Stimulated activated CD4-positive, alpha-beta T cell treated with anti-CD3 and anti-CD28 coated beads, Interleukin-2, amount 100 ng/mL, for 24 hours (primary cell): ENCODE measurements at places on chromosomes 7 and 10.

GRCh38 chr7:8724080-8724718, 290.8 kb downstream of the NXPH1 start:
- DNase-seq = no peak

GRCh38 chr7:72313906-72314305, 98.2 kb downstream of the CALN1 start:
- DNase-seq = no peak

DNA sequence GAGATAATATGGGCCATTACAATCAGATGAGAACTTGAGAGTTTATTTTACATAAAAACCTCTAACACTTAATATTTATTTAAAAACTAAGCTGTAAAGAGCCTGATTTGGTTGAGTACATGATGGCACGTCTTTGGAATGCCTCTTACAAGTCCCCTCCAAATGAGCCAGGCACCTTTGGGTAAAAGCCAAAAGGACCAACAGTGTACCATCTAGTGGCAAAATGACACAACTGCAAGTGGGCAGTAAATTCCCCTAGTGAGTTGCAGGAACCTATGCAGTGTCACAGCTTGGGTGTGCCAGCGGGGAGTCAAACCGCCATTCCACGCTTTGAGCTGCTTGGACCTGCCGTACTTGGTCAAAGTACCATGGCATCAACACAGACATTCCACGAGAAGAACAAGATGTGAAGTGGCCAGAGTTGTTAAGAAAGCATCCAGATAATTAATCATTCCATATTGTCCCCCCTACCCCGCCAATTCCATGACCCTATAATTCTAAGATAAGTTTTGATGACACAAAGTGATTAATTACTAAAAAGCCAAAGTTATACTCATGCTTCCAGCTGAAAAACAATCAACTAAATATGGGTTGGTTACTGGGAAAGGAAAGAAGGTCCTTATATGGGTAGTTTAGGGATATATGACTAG, 115.2 kb downstream of the SORBS1 start:
- peak; percentile 27 for DNase-seq

DNA sequence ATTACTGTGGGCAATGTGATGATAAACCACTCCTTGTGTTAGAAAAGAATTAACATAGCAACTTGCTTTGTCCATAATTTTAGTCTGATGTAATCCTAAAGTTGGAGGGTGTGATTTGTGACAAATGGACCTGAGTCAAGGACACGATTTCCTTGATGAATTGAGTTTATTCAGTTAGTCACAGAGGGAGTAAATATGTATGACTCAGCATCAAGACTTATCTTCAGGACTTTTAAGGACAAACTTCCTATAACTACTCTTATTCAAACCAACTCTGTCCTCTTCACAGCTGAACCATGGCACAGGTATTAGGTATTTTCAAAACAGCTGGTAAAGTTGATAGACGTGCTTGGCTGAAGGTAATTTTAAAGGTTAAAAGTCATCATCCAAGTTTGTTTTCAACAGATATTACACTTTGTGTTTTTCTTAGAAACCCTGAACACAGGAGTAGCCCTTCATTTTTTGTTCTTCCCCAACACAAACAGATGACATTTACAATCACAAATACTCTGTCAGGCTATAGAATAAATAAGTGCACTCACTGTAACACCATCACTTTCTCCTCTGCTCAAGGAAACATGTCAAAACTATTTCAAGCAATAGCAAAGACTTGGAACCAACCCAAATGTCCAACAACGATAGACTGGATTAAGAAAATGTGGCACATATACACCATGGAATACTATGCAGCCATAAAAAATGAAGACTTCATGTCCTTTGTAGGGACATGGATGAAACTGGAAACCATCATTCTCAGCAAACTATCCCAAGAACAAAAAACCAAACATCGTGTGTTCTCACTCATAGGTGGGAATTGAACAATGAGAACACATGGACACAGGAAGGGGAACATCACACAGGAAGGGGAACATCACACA, 54.5 kb downstream of the COA1 start:
- DNase-seq = no peak

- DNase-seq = no peak
Measured at GRCh38 chr7:70459546-70459945, 672.4 kb upstream of the GALNT17 start.

GRCh38 chr7:36870625-36871354, 146.5 kb upstream of the AOAH start:
- no peak for DNase-seq

- no peak for DNase-seq
Measured at GRCh38 chr10:122435212-122435827, 19.1 kb upstream of the ARMS2 start.

GRCh38 chr7:134301592-134301991, 15.1 kb downstream of the SLC35B4 start:
- DNase-seq = no peak

GRCh38 chr10:93907059-93907458, 13.3 kb downstream of the SLC35G1 start:
- DNase-seq = no peak

DNA sequence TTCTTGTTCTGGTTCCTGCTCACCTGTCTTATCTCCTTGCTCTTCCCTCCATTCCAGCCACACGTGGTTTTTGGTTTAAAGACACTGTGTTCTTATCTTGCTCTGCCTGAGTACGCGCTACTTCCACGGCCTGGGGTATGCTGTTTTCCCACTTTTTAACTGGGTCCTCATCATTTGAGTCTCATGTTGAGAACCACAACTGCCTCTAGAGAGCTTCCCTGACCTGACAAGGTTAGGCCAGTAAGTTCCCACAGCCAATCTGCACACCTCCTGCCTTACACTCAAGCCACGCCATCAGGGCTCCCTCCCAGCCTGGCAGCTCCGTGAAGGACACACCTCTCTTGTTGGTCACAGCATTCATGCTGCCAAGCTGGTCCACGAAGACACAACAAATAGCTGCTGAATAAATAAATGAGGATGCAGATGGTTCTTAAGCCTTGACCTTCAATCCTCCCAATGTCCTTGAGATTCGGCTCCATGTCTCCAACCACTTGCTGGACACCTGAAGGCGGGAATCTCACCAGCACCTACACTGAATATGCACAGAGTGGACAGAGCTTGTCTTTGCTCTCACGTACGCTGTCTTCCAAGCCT, 201.7 kb upstream of the KLF14 start:
- peak; percentile 21 for DNase-seq

- DNase-seq = no peak
Measured at GRCh38 chr10:62689712-62690111, 114.8 kb upstream of the ADO start.

DNA sequence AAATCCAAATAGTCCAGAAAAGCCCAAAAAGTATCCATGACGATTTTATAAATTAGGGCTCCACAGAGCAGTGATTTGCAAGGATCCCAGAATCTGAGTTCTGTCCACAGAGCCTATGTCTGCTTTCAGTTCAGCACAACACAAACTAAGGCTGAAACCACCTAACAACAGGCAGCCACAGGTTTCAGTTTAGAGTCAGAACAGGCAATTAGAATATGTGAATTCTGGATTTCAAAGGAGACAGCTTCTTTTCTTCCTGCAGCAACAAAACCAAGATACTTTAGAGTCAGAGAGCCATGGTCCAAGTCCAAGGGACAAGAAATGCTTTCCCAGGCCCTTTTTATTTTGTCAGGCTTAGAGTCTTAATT, 23.6 kb downstream of the IFIT3 start:
- no peak for DNase-seq

DNA sequence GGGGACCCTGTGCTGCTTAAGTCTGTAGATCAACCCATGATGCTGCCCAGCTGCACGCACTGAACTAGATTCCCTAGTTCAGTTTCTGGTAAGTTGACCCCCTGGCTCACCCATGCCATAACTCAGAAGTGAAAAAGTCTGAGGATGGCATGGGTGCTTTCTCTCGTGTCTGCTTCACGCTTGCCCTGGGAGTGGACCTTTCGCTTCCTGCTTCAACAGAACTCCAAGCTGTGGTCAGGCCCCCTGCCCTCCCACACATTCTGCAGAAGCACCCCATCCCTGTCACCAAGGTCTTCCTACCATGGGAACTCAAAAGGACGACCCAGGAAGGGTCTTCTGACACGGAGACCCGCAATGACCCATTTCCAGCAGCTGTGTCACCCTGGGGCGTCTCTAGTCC, 39.9 kb downstream of the LRRC18 start:
- DNase-seq = no peak

DNA sequence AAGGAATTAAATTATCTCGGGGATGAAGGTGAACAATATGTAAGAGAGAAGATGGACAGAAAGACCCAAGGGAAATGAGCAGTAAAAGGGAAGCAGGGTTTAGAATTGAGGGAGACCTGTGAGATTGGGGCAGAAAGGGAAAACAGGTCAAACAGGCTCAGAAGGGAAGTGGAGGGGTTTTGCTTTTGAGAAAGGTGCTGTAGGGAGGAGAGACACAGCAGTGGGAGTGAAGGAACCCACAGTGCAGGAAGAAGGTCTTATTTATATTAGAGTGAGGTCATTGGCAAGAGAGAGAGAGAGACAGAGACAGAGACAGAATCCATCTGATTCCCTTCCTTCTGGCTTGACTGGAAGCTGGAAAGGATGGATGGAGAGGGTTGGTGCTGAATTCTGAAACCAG, 3.5 kb upstream of the TCAF1 start:
- no peak for DNase-seq

- no peak for DNase-seq
Measured at GRCh38 chr10:48742891-48743860, 58.5 kb downstream of the WDFY4 start.

DNA sequence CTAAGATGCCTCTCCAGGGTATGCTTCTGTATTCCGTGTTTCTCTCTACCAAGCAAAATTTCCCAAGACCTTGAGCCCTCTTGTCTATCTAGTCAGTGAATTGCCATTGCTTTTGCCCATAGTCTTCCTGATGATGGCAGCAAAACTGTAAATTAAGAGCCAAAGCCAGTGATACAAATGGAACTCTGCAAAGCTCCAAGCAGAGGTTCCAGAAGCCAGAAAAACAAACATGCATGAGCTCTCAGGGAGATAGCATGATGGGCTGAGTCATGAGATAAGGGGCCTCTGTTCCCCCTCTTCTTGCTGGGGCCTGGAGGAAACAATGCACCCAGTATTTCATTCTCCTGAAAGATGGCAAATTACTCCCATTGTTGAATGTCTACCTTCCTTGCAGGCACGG, 24.7 kb downstream of the LSMEM1 start:
- no peak for DNase-seq

DNA sequence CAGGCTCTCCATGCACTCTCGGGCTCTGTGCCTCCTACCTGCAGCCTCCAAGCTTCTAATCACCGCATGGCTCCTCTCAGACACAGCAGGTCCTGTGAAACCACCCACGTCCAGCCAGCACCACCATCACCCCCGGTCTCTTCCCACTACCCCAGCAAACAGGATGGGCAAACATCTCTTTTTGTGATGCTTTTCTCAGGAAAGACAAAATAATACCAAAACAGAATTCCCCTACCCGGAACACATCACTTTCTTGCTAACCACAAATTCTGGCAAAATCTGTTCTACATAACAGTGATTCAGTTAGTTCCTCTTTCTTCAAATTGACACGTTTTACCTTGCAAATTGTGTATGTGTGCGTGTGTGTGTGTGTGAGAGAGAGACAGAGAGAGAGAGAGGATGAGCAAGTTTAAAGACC, 6.5 kb downstream of the SNX8 start:
- no peak for DNase-seq

- peak; percentile 50 for DNase-seq
Measured at GRCh38 chr10:50417886-50418830, 166.8 kb upstream of the ASAH2 start.

DNA sequence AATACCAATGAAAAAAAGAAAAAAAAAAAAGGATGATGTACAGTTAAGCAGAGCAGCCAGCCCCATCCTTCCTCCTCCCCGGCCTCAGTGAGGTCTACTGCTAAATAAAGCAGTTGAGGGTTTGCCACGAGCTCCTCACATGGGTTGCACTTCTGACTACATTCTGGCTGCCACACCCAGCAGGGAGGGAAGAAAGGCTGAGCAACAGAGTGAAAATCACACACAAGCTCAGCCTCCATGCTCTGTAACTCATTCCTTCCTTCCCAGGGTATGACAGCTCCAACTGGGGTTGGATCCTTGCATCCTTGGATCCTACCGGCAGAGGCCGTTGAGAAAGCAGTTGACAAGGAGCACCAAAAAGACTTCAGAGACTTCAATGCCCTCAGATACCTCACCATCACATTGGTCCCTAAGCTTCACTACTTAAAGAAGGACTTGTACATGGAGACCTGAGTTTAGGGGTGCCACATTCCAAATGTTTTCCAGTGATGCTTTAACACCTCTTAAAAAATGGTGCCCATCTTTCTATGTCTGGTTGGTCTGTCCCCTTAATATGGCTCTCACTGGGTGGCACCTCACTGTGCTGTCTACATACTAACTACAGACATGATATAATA, 52.9 kb upstream of the PIK3CG start:
- no peak for DNase-seq

GRCh38 chr7:2503056-2503941, 16.3 kb upstream of the LFNG start:
- DNase-seq = no peak

DNA sequence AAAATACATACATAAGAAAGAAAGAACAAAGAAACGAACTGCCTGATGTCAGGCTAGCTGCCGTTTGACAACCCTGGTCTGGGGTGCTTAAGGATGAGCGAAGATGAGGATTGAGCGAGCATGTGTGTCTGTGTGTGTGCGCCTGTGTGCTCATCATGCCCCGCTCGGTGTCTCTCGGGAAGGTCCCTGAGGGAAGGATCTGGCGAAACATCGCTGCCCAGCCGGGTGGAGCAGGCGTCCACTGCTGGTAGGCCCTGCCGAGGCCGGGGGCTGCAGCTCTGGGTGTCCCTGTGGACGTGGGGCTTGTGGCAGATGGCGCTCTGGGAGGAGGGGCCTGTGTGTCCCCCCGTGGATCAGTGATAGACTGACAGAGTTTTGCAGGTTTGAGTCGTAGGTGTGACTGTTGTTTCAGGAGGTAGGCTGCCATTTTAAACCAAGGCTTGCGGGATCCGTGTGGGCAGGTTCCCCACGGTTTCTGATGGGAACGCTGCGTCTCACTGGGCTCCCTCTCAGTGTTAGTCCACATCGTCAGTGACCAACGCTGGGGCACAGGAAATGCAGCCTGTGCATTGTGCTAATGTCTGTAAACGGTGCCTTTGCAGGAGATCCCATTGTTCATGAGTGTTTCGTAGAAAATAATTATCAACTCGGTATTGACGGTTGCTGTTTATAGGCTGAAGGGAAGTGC, 5.9 kb upstream of the SUN1 start:
- no peak for DNase-seq

GRCh38 chr10:28778524-28778923, 101.2 kb downstream of the BAMBI start:
- DNase-seq = no peak

- no peak for DNase-seq
Measured at GRCh38 chr7:112132051-112132694, 74.0 kb downstream of the DOCK4 start.
